ENCODE measurements at places on chromosomes 1 and 21.
A peak's percentile ranks its signal among the peaks of the same experiment; 100 is the strongest.

DNA sequence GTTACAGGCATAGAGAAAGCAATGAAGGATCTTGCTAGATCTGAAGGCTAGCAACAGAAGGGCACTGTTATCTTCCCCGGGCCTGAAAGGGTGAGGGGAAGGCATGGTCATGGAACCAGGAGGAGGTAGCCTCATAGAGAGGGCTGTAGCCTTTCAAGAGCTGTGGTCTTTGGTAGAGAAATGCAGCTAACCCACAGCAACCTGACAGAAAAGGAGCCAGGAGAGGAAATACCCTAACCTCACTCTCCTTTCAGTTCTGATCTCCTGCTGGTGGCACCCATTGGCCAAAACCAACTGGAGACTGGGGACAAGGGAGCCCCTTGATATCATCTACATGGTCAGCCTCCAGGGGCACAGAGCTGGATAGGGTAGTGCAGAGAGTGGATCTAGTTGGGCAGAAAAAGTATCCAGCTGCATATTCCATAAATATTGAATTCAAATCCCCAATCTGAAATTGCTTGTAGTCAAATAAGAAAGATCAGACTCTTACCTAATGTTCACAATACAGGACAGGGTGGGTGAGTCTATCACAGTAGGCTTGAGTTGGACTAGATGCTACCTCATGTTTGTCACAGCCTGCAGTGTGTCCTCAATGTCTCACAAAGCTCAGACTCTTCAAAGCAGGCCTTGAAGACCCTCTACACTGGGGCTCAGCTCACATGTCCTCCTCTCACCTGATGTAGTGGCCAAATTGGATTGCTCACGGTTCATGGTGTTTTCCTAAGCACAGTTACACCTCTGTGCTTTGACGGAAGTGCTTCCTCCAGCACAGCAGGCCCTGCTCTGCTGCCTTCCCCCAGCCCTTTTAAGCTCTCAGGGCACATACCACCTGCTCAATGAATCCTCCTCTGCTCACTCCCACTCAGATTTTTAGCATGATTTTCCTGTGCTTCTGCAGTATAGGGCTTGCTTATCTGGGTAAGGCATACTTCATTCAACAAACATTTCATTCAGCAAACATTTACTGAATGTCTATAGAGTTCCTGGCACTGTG is 74.1 kb upstream of the JUN start:
- DNase-seq, result no peak

- no peak for DNase-seq
Measured at GRCh38 chr1:166272851-166273250, 106.0 kb upstream of the FAM78B start.

GRCh38 chr21:44408226-44408625 is 47.1 kb upstream of the LRRC3 start:
- DNase-seq, result no peak

DNA sequence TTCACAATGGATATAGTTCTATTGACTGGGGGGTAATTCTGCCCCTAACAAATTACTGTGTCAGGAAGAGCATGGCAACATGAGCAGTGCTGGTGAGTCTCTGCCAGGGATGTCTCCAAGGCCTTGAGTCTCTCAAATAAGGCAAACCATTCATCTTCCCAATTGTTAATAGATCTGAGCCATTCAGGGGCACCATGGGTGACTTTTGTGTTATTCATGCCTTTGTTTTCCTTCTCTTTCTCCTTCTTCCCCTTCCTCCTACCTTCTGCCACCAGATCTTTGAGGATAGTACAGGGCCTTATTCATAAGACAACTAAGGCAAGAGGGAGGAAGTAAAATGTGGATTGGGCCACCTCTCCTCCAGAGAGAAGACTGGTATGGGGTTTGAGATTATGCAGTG is at the start of gene RGSL1:
Gene RGSL1, plus strand, starts transcription at position 60 of the 400 bp plus-strand sequence. Its CDS starts 20 bp downstream, at position 80.
- DNase-seq, result no peak

- no peak for DNase-seq
Measured at GRCh38 chr1:247147781-247148180, 24.0 kb downstream of the ZNF124 start.

DNA sequence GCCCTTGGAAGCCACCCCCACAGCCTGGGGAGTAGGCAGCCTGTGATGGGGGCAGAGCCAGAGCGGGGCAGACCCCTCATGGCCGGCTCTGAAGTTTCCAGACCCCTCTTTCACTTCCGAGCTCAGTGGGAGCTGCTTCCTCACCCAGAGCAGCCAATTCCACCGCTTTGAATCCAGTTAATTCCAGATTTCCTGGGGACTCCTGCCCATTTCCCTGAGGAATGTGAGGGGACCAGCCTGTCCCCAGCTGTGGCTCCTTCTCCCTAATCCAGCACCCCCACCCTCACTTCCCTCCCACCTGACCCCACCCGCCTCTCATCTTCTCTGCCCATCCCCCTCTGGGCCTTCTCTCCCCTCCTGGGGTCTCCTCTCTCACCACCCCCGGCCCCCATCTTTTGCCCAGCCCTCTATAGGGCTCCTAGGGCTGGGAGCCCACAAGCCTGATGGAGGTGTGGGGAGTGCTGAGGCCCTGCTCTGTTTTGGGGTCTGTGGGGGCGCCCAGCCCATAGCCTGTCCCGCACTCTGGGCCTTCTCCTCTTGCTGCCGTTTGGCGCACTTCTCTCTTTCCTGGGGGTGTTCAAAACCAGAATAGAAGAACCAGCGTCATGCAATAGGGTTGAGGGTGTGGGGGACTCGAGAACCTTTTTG is 26.2 kb upstream of the TNFRSF1B start:
- DNase-seq, result no peak

DNA sequence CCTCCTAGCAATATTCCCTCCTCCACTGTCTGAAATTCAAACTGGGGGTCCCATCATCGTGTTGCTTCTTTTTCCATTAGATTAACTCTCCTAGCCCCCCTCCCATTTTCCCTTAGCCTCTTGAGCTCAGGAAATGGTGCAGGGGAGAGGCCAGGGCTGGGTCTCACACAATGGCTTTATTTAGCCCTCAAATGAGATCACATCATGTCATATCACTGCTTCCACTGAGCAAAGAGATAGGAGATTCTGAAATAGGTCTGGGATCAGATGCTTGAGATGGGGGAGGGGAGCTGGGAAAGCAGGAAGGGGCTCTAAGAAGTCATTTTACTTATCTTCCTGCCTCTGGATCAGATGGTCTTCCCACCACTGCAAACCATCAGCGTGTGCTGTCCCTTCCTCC is 17.8 kb upstream of the ARHGEF2 start:
- no peak for DNase-seq

- DNase-seq, result no peak
Measured at GRCh38 chr21:28554660-28555475, 437.8 kb downstream of the LTN1 start.

- no peak for DNase-seq
Measured at GRCh38 chr1:169368406-169368769, 393 bp downstream of the BLZF1 start.

DNA sequence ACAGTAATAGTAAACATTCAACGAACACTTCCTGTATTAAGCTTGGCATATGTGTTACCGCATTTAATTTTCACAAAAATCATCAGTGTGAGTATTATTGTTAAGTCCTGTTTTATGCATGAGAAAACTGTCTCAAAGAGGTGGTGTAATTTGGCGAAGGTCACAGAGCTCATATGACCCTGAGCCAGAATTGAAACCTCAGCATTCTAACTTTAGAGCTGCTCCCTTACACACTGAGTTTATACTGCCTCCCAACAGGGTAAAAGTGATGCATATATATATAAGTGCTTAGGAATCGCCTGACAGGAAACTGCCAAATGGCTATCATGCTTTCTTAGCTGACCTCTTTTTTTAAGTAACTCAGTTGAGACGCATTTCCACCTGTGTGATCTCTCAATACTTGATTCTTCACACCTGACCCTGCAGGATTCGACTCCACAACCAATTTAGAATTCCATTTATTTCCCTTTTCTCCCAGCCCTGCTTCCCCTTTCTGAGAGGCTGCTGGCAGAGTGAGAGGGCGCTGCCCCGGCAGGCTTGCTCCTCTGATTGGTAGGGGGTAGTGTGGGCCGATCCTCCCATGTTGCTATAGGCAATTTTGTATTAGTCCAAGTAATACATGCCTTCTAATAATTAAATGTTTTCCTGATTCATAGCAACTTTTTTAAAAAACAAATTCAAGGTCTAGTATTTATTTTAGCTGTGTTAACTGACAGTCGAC is 40.5 kb downstream of the ZBTB40 start:
- no peak for DNase-seq

DNA sequence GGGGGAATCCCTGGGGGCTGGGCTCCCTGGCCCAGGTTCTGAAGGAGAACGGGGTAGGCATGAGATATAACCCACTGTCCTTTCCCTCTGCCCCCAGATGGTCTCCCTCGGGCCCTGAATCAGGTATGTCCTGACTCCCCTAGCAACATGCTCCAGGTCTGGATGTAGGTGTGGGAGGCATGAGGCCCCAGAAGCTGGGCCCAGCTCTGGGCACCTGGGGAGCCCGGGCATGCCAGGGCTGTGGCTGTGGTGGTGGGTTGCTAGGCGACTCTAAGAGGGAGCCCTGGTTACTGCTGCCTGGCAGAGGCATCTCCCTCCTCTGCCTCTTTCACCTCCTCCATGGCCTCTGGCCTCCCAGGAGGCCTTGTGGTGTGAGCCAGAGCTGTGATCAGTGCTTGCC is 16.2 kb downstream of the FOXO6 start:
- peak; percentile 25 for DNase-seq

- DNase-seq, result no peak
Measured at GRCh38 chr1:22971611-22972405, 858 bp downstream of the LACTBL1 start.

- no peak for DNase-seq
Measured at GRCh38 chr1:225413708-225414375, 14.0 kb downstream of the LBR start.

DNA sequence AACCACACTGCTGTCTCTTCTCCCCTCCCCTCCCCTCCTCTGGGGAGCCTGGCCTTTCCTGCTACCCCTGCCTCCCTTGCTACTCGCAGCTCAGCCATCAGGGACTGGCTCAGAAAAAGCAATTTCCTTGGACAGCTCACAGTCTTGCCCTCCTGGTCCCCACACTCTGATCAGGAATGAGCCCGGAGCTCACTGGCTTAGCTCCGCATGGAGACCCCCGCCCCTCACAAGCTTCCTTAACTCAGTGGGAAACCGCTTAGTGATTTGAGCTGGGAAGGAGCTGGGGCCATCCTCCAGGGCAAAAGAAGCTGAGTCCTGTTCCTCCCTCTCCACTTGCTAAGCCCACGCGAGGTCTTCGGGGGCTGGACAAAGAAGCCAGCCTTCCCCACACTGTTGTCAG is 70.3 kb upstream of the ACTL8 start:
- no peak for DNase-seq

DNA sequence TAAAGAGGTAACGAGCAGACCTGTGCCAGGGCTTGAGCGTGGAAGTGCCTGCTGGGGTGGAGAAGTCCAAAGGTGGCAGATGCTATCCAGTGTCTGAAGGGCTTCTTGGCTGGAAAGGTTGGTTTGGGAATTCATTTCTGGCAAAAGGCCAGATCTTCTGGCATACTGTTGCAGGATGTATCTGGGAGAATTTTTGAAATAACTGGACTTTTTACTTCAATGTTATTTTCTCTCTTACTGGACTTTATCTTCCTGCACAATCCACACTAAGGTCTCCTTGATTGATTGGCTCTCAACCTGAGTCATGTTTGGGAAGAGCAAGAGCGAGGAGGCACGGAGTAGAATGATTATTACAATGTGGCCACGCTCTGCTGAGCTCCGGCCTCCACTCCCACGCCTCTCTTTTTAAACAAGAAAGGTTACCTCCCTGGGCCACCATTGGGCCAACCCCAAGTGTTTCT is 278.4 kb downstream of the TM2D1 start:
- DNase-seq, result no peak

DNA sequence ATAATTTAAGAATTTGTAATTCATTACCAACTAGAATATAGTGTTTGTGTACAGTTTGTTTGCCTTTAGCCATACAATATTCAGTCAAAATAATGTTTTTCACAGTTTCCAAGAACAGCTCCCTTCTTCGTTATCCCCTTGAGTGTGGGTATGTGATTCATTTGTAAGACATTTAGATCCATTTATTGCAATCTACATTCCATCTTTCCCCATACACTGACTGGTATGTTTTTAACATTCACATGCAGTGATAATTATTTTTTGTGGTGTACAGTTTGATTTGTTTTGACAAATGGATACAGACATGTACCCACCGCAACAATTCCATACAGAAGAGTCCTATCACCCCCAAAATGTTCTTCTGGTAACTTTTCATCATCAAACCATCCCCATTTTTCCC is 589.1 kb upstream of the ADAMTS5 start:
- no peak for DNase-seq

DNA sequence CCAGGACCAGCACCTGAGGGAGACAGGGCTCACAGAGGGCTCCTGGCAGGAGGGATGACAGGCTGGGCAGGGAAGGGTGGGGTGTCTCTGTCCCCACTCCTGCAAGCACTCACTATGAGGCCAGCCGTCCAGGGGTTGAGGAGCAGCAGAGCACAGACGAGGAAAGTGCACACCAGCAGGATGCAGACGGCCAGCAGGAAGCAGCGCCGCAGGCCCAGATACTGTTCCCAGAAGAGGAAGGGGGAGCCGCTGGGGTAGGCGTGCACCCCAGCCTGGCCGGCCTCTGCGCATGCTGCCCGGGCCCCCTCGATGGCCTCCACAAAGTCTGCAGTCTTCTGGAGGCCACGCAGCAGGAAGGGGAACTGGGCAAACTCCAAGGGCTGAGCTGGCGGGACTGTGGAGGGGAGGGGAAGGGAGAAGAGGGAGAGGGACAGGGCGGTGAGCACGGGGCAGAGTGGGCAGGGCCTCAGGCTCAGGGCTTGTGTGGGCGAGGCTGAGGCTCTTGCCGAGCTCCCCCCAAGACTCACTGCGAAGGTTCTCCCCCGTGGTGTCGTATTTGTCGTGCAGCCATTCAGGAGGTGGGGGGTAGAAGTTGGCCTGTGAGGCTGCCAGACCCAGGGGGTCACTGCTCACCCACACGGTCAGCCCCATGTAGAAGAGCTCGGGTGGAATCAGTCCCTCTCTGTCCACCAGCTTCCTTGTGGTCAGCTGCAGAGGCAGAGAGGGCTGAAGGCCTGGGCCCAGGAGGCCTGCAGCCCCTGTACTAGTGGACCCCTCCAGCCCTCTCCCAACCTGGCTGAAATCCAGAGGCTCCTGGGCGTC is 16.5 kb downstream of the PTCH2 start:
- DNase-seq, result no peak

DNA sequence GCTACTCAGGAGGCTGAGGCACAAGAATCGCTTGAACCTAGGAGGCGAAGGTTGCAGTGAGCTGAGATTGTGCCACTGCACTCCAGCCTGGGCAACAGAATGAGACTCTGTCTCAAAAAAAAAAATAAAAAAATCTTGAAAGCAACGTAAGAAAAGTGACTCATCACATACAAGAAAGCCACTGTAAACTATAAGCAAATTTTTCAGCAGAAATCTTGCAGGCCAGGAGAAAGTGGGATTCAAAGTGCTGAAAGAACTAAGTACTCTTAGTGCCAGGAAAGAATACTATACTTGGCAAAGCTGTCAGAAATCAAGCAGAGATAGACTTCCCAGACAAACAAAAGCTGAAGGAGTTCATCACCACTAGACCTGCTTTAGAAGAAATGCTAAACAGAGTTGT is 4.4 kb upstream of the HMGN1 start:
- no peak for DNase-seq

GRCh38 chr21:34897828-34898227 is 151.3 kb downstream of the RUNX1 start:
- no peak for DNase-seq
